Activated effector memory CD4-positive, alpha-beta T cell treated with anti-CD3 and anti-CD28 coated beads, Interleukin-2, amount 50 U/mL, for 16 hours (primary cell): ENCODE measurements at places on chromosomes 4 and X.

GRCh38 chrX:118521435-118521834 lies 25.8 kb downstream of the DOCK11 start:
- DNase-seq = no peak

GRCh38 chr4:142366769-142367181 lies 479.3 kb downstream of the INPP4B start:
- DNase-seq = no peak

GRCh38 chr4:174317531-174317930 lies 33.8 kb downstream of the CEP44 start:
- no peak for DNase-seq

- DNase-seq = no peak
Observed at GRCh38 chrX:139167282-139167681, 363.3 kb upstream of the F9 start.

GRCh38 chr4:164753873-164754488 lies at the start of gene SMIM31:
Gene SMIM31 (plus strand): TSS chr4:164754131. CDS start chr4:164770444, 16,313 bp downstream.
- DNase-seq = no peak

GRCh38 chr4:183099537-183100297 lies 660 bp downstream of the WWC2 start:
- DNase-seq = peak; percentile 63

GRCh38 chr4:42152507-42153504 lies at the start of gene BEND4:
Gene BEND4 (minus strand): TSS chr4:42152655. CDS start chr4:42152143, 512 bp downstream.
- no peak for DNase-seq

DNA sequence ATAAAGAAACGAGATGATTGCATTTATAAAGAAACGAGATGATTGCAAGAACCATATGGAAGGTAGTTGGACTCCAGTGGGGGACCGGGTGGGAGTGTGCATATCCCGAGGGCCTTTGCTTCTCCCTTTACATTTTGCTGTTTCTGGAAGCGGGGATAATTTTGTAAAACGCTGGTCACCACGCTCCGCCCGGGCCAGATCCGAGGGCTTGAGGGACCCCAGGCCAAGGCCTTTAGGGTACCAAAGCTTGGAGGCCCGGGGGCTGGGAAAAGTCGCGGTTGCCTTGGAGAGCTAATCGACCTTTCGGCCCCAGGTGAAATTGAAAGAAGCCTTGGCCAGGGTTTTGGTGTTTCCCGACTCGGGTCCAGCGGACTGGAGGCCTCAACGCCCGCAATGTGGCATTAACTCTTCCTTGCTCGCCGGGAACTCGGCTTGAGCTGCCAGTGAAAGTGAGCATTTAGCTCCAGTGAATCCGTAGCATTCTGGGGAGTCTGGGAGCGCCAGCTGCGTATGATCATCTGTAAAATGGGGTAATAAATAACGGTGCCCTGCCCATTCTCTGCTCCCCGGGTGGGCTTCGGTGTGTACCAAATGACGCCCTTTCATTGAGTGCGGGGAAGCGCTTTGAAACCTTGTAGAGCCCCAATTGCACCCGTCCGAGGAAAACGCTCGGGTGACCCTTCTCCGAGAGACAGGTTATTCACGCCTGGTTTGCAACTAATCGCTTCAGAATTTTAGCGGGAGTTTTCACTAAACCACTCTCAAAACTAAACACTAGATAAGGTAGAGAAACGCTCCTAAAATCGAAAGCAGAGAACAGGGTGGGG lies 4.5 kb downstream of the NKX3-2 start:
- no peak for DNase-seq

GRCh38 chr4:182924497-182924896 lies 7.3 kb upstream of the DCTD start:
- no peak for DNase-seq
